ENCODE measurements at places on chromosomes 2 and 18.

GRCh38 chr2:181408861-181409260 is 48.3 kb upstream of the ITGA4 start:
- DNase-seq = no peak

DNA sequence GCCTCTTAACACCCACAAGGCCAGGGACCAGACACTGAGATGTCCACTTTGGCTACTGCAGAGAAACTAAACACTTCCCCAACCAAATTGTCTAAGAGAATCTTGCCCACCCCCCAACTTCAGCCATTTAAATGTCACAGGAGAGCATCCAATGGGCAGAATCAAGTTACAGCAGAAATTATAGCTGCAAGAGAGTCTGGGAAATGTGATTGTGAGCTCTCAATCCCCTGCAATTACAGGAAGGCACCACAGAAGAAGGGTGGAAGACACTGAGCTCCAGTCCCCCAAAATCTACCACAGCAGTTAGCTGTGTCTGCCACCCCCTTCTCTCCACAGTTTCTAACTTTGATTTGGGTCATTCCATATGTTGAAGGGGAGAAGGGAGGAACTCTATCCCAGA is 103.5 kb upstream of the ATL2 start:
- DNase-seq = no peak

- DNase-seq = no peak
Measured at GRCh38 chr2:120291401-120292311, 39.0 kb downstream of the RALB start.

- peak; percentile 74 for DNase-seq
Measured at GRCh38 chr2:105812180-105813044, 67.7 kb downstream of the NCK2 start.

GRCh38 chr18:2985628-2986027 is 27.3 kb downstream of the LPIN2 start:
- DNase-seq = no peak

GRCh38 chr2:195929531-195929930 is 139.1 kb downstream of the DNAH7 start:
- no peak for DNase-seq

GRCh38 chr2:70751881-70752280 is 16.1 kb downstream of the ADD2 start:
- no peak for DNase-seq

DNA sequence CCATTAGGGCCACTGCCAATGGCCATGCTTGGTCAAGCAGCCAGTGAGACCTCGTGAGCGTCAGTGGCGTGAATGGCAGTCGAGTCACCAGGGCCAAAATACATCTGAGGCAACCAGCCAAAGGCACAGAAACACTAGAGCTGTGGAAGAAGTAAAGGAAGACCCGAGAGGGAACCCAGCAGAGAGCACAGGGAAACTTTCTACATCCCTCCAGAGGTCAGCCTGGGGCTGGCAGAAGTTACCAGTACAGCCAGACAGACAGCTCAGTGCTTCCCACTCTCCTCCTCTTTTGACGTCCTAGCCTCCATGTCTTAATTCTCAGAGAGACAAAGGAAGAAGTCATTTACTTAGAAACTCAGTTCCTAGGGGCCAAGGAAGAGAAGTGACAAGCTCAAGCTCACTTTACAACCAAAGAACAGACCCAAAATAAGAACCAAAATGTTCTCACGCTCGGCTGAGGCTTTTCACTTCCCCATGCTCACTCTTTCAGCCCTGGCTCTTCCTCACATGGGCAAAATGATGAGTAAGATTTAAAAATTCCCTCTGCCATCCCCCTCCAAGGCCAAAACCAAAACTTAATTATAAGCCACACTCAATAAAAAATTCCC is 8.7 kb downstream of the CYRIA start:
- peak; percentile 64 for DNase-seq

DNA sequence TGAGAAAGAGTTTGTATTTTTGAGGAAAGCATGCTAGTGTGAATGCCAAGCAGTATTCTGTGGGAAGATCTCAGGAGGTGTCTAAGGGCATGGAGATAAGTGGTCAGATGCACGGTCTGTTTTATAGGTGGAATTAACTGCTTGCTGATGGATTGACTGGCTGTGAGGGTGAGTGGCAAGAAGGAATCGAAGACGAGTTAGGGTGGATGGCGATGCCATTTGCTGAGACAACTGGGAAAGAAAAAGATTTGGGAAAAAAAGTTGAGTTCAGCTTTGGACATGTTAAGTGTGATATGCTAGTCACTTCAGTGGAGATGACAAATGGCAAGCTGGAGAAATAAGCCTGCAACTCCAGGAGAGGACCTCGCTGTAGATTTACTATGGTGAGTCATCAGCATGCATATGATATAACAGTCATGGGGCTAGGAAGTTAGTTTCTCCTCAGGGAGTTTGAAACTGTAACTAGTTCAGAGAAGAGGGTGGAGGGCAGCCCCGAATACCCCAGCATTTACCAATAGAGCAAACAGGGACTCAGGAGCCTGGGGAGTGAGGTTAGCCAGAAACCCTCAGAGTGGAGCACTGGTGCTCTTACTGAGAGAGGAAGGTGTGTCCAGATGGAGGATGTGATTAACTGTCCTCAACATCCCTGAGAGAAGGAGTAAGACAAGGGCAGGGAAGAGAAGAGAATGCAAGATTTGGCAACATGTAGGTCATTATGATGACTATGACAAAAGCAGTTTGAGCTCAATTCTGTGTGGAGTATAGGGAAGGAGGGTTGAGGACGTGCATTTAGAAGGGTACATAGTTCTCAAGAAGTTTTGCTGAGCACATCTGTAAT is 2.0 kb upstream of the HK2 start:
- no peak for DNase-seq

DNA sequence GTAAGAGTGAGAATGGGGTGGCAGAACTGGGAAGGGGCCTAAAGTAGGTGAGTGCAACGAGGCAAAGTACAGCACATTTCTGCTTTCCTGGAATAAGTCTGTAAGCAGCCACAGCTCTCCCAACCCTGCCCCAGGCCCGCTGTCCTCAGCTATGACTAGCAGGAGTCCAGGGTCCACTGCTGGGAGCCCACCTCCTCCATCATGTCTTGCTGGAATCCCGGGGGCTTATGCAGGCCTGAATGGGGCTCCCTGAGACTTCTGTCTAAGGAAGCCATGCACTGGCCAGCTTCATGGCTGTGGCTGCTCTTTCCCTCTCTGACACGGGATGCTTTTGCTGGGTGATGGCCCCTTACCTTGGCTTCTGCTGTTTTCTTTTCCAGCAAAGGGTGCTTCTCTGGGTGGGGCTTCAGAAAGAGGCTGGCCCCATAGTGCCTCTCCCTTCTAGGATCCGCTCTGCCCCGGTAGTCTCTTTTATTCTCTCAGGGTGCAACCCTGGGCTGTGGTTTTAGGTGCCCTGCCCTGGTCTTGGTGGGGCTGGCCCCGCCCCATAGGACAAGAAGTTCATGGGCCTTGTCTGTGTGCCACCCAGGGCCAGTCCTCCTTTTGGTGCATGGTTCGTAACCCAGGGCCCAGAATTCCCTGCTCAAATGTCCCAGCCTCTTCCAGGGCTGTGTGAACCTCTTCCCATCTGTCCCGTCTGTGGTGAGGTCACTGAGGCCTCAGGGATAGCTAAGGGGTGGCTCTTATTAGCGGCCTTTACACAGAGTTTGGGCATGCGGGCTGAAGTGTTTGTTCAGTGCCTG is 33.8 kb upstream of the POLE4 start:
- no peak for DNase-seq

DNA sequence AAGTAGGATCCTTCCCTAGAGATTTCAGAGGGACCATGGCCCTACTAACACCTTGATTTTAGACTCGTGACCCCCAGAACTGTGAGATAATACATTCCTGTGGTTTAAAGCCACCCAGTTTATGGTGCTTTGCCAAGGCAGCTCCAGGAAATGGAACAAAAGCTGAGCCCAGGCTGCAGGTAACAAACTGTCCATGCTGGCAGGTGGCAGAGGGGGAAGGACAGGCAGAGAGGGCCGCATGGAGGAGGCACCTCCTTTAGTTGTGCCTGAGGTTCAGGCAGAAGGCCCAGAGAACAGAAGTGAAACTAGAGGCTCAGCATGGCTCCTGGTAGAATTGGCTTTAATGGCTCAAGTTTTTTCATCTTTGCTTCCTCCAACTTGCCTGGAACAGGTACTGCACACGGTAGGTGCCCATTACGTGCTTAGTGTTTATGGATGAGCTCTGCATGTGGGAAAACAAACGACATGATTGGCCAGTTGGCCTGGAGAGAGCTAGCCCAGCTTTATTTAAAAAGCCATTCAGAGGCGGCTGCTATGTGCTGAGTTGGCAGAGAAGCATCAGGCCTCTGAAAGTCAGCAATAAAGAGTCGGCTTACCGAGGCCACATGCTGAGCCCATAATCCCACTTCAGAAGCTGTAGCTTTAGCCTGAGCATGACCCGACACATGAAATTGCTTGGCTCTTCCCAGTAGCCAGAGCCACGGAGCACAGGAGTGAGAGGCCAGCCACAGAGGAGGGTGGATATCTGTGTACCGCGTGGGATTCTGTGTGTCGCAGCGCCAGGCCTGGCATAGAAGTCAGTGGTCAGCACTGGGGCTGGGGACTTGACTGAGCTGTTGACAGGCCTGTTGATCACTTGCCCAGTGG is 36.5 kb downstream of the HS1BP3 start:
- no peak for DNase-seq

- no peak for DNase-seq
Measured at GRCh38 chr18:11859903-11860407, 8.7 kb downstream of the CHMP1B start.

DNA sequence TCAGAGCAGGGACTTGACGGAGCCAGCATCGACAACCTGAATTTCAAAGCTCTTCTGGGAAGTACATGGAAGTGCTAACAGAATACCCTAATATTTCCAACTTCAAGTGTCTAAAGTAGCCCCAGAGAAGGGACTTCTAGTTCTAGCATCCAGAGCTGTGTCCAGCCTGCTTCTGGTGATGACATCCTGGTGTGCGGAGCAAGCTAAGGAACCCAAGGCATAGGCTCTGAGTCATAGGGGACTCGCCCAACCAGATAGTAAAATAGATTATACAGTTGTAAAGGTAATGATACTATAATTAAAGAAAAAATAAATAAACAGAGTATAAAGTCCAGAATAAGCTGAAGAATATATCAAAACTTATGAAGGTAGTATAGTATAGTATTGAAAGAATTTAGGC is 108.1 kb upstream of the SERPINE2 start:
- DNase-seq = no peak

- DNase-seq = no peak
Measured at GRCh38 chr2:207141386-207141785, 24.4 kb downstream of the KLF7 start.

DNA sequence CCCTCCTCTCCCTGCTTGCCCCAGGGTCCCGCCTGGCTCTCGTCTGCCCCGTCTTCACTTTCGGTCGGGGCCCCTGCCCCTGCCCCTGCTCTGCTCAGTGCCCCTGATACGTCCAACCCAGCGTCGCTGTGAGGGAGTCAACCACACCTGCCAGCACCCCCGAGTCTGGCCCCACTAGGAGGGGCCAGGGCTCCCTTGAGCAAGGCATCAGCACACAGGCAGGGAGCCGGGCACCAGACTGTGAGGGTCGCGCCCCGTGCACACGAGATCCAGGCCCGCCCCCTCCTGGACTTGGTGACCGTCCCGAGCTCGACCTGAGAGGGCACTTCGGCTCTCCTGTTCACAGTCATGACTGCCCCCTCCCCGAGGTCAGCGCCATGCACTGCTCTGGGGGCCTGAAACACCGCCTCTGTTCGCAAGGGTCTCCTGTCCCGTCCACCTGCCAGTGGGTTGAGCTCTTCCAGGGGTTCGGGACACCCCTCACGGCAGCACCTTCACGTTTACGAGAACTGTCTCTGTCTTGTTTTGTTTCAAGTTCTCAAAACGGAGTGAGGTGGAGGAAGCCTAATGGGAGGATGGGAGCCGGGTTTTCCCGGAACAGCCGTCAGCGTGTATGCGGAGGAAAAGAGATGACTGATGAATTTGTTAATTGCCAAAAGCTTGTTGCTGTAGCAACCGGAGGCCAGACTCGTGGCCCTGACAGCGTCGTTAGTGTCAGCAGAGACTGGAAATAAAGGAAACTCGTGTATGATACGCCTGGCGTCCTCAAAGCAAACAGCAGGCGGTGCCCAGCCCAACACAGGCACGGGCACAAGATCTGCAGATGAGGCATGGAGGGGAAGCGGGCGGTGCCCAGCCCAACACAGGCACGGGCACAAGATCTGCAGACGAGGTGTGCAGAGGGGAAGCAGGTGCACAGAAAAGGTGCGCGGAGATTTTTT is 48.2 kb upstream of the KCNG2 start:
- DNase-seq = no peak

- DNase-seq = no peak
Measured at GRCh38 chr2:26620031-26620605, 21.0 kb downstream of the CIB4 start.

DNA sequence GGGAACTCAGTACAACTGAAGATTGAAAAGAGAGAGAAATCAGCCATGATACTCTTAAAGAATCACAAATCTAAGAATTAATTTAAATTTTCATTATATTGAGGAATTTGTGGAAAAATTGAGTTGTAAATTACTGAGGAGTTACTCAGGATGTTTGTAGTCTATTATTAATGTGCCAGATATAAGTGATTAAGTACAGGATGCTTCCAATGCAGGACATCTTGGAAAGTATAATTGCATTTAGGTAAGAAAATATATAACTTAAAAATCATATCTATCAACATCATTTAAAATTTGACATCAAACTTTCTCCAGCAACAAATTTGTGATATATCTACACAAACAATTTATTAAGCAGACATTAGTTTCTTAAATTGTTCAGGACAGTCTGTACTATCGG is 1.3 kb downstream of the CALCRL start:
- no peak for DNase-seq

GRCh38 chr18:56988022-56988421 is 158.9 kb upstream of the BOD1L2 start:
- no peak for DNase-seq

DNA sequence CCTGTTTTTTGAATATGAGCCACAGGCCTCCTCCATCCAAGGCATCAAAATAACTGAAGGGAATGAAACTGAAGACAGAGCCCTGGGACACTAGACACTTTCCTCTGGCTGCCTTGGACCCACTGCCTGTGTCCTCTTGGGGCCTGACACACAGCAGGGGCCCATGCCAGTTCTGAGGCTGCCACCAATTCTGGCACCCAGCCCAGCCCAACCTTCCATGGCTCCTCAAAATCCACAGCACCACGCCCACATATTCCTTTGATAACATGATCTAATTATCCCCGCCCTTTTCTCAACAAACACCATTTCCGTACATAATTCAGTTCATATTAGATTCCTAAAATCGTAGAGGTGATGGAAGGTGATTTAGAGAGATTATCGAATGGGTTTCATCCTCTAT is 64.2 kb downstream of the EMX1 start:
- DNase-seq = no peak

- DNase-seq = peak; percentile 91
Measured at GRCh38 chr2:102355526-102356380, at the start of gene IL18R1. Gene IL18R1, plus strand, starts transcription at chr2:102355796. Its CDS starts 6,865 bp downstream, at chr2:102362661.

- DNase-seq = no peak
Measured at GRCh38 chr2:74008761-74009395, 24.2 kb downstream of the TET3 start.

DNA sequence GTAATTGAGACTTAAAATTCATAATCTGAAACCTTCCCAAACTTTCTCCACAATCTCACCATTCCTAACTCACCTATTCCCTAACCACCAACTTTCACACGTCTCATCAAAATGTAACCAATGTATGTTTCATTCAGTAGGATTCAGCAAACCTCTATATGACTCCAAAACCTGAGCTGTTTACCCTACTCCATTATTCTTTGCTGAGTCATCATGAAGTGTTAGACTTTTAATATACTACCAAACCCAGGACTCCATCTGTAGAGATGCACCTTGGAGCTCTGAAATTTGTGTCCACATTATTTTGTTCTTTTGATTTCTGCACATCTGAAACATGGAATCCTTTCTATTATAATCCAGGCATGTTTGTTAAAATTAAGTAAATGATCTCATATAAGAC is 727.0 kb upstream of the PIK3C3 start:
- DNase-seq = no peak

GRCh38 chr2:164831887-164832286 is 9.7 kb downstream of the COBLL1 start:
- no peak for DNase-seq
